ENCODE measurements at places on chromosomes 13 and 19.

- DNase-seq: no peak
These were observed 65.6 kb downstream of the IRS2 start for GRCh38 chr13:109720758-109721184.

DNA sequence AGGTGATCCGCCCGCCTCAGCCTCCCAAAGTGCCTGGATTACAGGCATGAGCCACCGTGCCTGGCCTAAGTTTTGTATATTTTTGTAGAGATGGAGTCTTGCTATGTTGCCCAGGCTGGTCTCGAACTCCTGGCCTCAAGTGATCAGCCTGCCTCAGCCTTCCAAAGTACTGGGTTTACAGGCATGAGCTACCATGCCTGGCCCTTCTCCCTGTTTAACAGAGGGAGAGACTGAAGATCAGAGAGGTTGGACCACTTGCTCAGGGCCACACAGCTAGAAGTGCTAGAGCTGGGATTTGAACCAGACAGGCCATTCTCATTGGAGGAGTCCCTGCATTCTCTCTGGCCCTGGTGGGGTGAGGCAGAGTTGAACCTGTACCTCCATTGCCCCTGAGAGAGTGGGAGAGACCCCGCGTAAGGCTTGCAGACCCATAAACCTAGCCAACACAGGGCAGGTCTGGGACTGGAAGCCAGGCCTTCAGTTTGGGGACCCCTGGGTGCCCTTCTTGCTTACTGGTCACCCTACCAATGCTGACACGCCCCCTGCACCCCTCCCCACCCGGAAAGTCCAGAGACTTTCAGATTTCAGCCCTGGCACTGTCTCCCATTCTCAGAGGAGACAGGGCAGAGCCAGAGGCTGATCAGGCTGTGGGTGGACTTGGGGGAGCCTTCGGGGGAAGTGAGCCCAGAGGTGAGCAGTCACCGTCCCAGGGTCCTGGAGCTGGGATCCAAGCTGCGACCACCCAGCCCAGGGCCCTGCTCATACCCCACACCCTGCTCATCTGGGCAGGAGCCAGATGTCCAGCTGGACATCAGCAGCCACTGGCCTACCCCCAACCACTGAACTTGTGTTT, 13.3 kb downstream of the TTYH1 start:
- DNase-seq: no peak

GRCh38 chr13:79631051-79631659, 150.2 kb downstream of the NDFIP2 start:
- DNase-seq: peak; percentile 13

GRCh38 chr19:34838753-34839431, 65.9 kb upstream of the ZNF599 start:
- no peak for DNase-seq

- peak; percentile 73 for DNase-seq
These were observed 592.9 kb downstream of the KCTD12 start for GRCh38 chr13:76293346-76293745.

- DNase-seq: no peak
These were observed 621.0 kb downstream of the EFNB2 start for GRCh38 chr13:105914291-105915036.

DNA sequence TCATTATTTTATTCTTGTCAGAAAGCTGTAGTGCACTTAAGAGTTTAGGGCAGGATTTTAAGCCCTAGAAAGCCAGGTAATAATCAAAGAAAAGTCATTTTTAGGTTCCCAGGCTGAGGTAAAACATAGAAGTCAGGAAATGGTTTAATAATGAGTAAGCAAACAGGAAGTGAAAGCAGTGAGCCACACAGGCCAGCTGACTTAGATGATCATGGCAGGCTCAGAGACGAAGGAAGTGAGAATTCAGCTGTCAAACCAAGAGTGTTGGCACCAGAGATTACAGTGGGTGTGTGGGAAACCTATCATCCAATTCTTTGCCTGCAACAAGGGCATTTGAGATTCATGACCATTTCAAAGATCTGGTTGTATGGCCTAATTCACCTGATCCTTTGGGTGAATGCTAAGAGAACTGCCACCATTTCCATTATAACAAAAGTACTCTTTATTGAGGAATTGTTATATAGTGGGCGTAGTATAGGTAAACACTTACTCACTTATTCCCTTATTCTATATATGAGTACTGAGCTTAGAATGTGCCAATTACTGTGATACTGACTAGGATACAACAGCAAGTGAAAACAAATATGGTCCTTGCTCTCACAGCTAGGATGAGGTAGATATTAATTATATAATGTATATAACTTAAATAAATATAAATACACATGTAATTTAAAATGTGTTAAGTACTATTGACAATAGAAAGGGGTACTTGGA, 103.7 kb upstream of the EDNRB start:
- DNase-seq: no peak

- no peak for DNase-seq
These were observed 9.2 kb downstream of the LMTK3 start for GRCh38 chr19:48502350-48503018.

DNA sequence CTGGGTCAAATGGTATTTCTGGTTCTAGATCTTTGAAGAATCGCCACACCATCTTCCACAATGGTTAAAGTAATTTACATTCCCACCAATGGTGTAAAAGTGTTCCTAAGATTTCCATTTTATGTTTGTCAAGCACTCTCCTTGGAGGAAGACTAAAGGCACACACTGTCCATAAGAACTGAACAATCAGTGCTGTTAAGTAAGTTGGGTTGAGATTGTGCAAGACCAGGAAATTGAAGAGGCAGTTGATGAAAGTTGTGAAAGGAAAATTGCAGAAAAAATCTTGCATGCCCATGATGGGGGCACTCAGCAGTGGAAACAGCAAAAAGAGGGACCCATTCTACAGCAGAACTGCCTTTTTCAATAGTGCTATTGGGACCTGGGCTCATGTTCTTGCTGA, 323.6 kb downstream of the DLEU7 start:
- DNase-seq: no peak

GRCh38 chr13:37602733-37603381, 4.3 kb upstream of the POSTN start:
- no peak for DNase-seq

GRCh38 chr13:49225223-49226042, 5.3 kb downstream of the MLNR start:
- no peak for DNase-seq

DNA sequence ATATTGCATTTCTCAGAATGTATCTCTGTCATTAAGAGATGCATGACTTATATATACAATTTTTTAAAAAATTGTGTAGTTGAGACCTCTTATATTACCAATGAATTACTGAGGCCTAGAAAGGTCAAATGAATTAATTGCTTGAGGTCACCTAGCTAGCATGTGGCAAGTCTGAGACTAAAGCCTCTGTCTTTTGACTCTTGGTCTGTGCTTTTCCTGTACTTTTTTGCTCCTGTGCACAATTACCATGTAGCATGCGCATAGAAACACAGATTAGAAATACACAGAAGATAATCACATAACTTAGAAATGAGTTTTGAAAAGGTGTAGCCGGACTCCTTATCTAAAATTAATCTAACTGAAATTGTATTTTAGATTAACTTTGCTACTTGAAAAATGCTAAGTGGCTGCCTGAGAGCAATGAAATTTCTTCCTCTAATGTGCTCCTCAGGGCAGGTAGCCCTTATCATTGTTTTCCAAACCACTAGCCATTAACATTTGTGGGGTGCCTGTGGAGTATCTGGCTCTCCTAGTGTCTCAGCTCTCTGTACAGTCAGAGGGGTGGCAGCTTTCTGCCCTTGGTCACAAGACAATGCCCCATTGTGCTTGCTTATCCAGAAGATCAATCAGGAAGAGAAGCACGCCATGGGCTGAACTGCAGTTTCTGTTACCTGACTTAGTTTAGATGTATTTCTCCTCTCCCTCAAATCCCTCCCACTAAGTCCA, 119.6 kb downstream of the RFC3 start:
- DNase-seq: no peak

GRCh38 chr19:42497492-42498168, 30.7 kb downstream of the CEACAM1 start:
- DNase-seq: no peak

DNA sequence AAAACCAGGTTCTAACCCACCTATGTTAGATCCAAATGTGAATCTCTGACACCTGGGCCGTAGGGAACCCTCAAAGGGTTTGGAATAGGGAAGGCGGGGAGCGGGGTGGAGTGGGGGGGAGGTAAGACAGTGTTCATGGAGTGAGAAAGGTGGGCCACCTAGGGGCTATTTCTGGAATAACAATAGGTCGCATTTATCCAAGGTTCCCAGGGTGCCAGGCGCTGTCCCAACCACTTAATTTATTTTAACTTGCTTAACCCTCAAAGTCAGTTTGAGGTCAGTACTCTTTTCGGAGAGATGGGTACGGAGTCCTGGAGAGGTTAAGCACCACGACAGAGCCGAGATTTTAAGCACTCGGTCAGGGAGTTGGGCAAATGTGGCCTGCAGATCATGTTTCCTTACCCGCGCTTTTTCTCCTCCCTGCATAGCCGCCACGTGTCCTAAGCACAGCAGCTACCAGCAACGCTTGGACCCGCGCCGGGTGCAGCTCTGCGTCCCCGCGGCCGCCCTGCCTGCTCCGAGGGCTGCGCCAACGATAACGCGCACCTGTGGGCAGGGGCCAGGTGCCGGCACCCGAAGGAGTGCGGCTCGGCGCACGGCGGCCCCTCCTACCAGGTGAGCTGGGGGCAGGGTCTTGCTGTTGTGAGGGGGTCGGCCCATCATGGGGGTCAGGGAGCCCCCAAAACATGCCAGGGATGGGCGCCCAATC, 25.0 kb upstream of the FXYD3 start:
- DNase-seq: no peak

Measured in smooth muscle cell of the brain vasculature (primary cell).